ENCODE measurements at places on chromosomes 13 and 19.
A peak's percentile ranks its signal among the peaks of the same experiment; 100 is the strongest.

- peak; percentile 9 for DNase-seq
Observed at GRCh38 chr13:45295536-45295935, 45.4 kb downstream of the TPT1 start.

DNA sequence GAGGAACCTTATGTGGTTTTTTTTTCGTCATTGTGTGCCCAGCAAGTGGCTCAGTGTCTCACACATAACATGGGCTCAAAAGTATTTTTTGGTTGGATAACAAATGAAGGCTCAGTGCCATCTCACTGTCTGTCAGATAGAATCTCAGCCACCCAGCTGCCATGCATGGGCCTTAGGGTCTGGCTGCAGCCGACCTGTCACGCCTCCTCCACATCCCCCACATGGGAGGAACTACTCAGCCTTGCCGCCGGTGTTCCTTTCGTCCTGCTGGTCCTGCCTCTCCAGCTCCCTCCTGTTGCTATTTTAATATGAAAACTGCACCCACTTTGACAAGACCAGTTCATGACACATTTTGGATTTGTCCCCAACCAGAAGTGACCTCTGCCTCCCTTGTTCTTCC is 121.2 kb downstream of the SHISA2 start:
- DNase-seq, result no peak

- no peak for DNase-seq
Observed at GRCh38 chr13:33543089-33543459, 257.5 kb upstream of the STARD13 start.

GRCh38 chr19:18225355-18225701 is 910 bp downstream of the PDE4C start:
- DNase-seq, result no peak

- peak; percentile 81 for DNase-seq
Observed at GRCh38 chr13:80131204-80131603, 209.7 kb downstream of the SPRY2 start.

Measured in cardiac fibroblast (primary cell).